AG04450 (cell line): ENCODE measurements at places on chromosomes 4 and X.

DNA sequence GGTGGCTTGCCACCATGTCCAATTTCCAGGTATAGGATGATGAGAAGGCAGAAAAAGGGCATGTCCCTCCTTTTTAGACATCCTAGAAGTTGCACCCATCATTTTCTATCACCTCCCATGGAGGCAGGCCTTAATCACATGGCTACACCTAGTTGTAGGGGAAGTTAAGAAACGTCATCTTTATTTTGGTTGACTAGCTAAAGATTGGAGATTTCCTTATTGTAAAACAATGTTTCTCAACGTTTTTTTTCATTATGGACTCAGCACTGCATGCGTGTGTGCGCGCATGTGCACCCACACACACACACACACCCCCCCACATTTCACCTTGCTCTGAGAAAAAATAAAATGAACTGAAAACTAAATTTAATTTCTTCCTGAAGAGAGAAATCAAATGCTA lies 2.0 kb upstream of the CXCL9 start:
- no peak for DNase-seq

DNA sequence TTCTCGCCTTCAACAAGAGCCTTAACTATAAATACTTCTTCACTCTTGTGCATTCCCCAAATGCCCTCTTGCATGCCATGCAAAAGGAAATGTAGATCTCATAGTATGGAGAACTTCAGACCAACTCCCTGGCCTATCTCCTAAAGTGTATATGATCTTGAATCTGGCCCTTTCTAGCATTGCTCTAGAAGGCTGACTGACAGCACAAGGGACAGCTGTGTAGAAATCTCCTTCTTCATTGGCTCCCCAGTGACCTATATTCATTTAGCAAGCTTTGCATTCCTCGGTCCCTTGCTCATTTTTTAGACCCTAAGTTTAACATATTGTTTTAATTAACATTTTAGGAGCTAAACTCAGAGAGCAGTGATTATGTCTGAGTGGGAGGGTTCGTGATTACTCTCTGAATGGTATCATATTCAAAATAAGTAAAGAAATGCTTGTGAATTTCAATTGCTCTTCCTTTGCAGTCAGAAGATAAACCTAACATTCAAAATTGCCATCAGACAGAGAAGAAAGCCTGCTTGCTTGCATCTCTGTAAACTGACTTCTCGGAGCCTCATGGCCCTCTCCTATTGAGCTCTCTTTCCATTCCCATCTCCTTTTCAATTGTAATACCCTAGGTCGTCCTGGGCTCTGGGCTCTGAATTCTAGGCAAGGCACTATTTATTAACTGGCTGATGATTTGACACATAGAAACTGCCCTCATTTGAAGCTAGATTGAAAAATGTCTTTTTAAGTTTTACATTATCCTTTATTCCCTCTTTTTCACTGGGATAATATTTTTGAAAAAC lies 120.3 kb upstream of the PRKG2 start:
- DNase-seq = no peak

DNA sequence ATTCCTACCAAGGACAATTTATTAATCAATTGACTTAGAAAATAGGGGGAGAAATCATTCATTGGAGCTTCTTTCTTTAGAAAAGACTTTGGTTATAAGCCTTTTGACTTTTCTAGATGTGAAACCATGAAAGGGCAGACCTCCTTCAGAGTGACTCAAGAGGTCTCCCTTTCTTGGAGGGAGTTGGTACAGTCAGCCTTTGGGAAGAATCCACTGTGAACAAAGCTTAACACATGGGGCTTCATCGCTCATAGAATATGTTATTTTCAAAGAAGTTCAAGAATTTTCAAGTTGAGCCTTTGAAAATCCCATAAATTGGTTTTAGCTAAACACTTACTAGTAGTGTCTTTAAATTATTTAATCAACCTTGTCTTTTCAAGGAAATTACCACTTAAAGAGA lies 28.0 kb downstream of the RIPPLY1 start:
- no peak for DNase-seq

DNA sequence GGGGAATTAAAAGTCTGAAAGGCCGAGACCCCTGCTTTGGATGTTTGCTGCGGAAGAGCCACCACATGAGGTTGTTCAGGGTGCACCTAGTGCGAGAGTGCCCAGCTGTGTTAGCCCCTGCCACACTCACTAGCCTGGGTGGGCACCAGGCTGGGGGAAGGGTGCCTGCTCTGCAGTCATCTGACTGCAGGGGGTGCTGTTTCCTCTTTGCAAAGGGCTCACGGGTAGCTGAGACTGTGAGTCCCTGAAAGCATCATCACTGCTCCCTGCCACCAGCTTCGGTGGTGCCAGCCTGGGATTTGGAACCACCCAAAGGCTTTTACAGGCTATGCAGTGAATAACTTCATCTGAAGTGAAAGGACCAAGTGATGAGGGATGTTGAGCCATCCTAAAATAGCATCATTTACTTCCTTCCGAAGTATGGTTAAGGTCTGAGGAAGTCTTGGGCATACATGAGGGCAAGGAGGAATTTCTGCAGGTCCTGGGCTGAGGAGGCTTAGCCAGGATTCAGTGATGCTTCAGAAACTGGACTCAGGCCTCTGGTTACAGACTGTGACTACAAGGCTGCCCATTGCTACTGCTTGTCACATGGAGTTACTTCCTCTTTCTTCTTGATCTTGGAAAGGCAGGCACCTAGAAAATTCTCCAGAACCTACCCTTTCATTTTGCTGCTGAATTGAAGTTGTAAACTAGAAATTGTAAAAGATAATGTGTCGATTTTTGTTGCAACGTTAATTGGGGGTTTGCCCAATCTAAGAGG lies 293.2 kb upstream of the PRPS2 start:
- no peak for DNase-seq

GRCh38 chrX:94850811-94851210 lies 1176.8 kb downstream of the FAM133A start:
- no peak for DNase-seq

DNA sequence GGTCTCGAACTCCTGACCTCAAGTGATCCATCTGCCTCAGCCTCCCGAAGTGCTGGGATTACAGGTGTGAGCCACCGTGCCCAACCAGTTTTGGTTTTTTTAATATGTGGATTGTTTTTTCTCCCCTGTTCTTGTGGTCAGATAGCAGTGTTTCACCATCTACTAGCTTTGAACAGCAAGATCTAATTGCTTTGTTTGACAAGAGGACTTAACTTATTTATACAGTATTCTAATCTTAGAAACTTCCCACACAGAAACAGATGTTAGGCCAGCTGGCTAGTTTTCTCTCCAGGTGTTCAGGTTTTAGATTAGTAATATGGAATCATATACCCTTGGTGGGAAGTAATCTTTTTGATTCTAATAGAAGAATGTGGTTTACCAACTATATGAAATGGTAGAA lies 12.9 kb downstream of the ING2 start:
- no peak for DNase-seq
